ENCODE measurements at places on chromosomes 16 and 17.

GRCh38 chr17:59378675-59379074, 47.2 kb downstream of the YPEL2 start:
- no peak for DNase-seq

GRCh38 chr16:28974437-28975157, at the start of gene SPNS1:
Gene SPNS1 (plus strand): TSS chr16:28974778. CDS start chr16:28975152, 374 bp downstream.
- DNase-seq: peak; percentile 98

- DNase-seq: no peak
Measured at GRCh38 chr16:54325616-54326265, 39.2 kb upstream of the IRX3 start.

DNA sequence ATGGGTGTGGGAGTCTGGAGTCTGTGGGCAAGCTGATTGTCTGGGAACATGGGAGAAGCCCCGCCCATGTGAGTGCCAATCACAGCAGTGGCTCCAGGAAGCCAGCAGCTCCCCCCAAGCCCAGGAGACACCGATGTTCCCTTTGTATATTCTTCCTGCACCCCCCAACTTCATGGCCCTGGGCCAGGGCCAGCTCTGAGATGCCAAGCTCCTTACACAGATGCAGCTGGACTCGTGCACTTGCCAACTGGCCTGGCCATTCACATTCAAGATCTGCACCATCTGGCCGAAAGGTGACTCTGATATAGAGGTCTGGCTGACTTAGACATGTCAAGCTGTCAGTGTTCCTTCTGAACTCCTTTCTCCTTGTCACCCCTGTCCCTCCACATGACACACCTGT, 50.5 kb downstream of the CACNG5 start:
- DNase-seq: no peak

DNA sequence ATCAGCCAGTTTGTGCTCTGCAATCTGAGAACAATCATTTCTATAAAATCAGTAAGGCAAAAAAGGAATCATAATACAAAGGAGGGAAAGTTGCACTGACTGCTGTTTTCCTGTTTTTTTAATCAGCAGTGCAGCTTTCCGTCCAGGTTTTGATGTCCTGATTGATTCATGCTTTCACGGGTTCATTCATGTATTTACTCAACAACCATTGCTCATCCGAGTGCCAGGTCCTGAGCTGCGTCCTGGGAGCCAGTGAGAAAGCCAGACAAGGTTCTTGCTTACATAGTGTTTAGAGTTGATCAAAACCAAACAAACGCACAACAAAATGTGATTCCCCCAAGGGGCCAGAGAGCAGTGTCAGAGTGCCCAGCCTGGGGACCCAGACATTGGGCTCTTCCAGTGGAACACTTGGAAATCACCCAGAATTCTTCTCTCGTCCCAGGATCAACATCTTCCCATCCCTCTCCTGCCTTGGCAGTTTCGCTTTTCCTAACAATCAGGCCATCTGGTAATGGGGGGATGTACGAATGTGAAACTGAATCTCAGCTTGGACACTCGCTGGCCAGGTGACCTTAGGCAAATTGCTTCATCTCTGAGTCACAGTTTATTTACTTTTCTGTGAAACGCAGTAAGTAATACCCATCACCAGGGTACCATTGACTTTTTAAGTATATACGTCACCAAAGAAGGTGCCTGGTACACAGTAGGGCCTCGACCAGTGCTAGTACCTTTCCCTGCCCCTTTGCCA, 13.3 kb upstream of the C1QL1 start:
- no peak for DNase-seq

GRCh38 chr17:72165192-72165866, 44.5 kb downstream of the SOX9 start:
- DNase-seq: no peak

DNA sequence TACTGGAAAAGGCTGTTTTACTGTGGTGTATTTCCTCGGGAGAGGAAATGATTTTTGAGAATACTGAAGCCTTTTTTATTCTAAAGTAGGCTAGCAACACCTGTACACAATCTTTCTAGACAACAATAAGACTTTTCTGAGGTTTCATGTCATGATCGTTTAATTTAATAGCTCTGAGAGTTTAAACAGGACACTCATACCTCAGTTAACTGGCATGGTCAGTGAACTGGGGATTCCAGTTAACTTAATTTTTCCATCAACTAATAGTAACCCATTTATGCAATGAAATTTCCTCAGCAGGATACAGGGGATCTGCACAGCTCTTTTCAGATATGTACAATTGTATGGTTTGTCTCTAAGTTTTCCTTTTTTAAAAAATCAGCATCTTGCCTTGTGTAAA, 262.6 kb downstream of the NTN1 start:
- DNase-seq: no peak

DNA sequence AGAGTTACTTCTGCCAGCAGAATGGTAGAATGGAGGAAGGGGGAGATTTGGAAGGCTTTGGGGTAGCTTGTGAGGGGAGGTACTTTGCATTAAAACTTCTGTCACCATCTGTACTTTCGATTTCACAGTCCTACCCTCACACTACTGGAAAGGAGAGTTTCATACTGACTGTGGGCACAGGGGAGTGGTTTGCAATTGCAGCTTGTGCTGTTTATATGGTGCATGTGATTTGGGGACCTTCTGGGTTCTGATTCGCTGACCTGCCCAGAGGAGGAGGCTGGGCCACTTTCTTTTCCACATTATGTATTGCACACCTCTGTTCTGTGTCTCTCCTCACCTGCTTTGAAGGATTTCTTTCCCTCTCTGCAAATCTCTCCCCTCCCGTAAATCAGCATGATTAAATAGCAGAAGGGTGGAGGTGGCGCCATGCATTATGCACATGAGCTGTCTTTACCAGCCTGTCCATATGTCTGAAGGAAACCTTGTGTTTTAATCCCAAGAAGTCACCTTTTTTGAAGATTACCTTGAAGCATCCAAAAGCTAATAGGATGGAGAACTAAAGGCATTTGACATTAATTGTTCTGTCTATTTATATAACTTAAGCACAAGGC, 90.9 kb downstream of the RBFOX1 start:
- no peak for DNase-seq

- DNase-seq: no peak
Measured at GRCh38 chr17:40460604-40460967, 17.3 kb downstream of the IGFBP4 start.

DNA sequence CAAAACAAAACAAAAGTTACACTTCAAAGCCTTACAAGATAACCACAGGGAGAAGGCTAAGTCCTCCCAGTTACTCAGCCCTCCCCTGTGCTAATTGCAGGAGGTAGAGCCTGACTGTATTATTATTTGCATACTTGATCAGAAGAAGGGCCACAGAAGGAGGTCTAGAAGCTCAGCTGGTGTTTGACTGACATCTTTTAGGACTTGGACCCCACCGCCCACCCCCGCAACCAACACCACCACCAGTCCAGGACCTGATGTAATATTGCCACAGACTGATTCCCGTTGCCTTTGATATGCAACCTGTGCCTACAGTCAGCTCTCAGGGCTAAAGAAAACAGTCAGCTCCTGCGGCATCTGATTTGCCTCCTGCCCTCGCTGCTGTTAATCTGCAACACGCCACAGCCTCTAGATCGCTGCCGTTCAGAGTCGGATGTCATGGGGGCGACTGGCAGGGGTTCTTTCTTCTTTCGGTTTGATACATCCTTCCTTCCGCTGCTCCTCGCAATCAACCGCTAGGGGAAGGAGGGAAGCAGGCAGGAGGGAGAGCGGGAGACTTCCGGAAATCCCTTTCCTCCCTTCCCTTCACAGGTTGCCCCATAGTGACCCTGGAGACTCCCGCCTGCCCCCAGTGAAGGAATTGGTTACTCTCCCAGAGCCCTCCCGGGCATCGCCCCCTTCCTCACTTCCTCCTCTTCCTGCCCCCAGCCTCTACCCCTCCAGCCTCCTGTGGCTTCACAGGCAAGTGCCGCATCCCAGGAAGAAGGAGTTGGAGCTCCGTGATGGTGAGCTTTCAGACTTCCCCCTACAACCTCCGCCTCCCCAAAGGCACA, 90.5 kb upstream of the SOX9 start:
- DNase-seq: no peak

DNA sequence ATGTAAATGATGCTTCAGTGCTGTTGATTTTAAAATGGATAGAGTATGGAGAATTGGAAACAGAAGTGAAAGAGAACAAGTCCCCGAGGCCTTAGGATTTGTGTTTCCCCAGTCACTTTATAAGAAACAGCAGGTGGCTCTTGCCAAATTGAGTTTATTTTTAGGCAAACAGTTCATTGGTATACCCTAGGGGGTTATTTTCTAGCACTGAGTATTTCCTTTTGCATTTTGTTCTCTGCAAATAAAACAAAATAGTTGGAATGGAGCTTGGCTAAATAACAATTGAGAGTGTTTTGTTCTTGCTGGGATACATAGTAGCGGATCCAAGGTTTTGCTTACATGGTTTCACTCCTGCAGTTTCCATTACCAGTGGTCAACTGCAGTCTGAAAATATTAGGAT, 591.1 kb upstream of the C16orf82 start:
- no peak for DNase-seq

DNA sequence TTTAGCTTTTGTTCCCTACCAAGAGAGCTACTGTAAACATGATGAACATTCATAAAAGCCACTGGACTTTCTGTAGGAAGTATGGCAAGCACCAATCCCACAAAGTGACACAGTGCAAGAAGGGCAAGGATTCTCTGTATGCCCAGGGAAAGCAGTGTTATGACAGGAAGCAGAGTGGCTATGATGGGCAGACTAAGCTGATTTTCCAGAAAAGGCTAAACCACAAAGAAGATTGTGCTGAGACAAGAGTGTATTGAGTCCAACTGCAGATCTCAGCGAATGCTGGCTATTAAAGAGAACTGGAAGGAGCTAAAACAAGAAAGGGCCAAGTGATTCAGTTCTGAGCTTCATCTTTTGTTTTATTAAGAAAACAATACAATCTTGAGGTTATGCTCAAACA, 60.5 kb upstream of the EFCAB3 start:
- DNase-seq: no peak

- DNase-seq: no peak
Measured at GRCh38 chr16:89973235-89973634, 24.7 kb downstream of the DEF8 start.

GRCh38 chr16:74188856-74189255, 107.8 kb upstream of the PSMD7 start:
- no peak for DNase-seq

GRCh38 chr17:7043497-7044198, at the start of gene SLC16A11:
Gene SLC16A11 (minus strand): TSS chr17:7044092. CDS start chr17:7043513, 579 bp downstream.
- no peak for DNase-seq

- no peak for DNase-seq
Measured at GRCh38 chr16:24553983-24554382, 14.6 kb downstream of the RBBP6 start.

DNA sequence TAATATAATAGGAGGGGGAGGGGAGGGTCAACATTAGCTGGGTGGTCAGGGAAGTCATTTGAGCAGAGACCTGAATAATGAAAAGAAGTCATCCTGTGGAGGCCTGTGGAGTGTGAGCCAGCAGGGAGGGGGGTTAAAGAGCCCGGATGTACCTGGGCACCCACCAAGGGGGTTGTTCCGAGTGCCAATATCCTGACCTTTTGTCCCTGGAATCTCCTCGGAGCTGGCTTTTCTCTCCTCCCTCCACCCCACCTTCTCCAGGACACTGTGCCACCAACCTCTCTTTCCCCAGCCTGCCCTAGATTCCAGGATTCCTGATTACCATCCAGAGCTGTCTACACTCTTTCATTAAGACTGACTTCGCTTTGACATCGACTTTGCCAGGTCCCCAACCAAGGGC, 6.2 kb downstream of the SHBG start:
- no peak for DNase-seq

- no peak for DNase-seq
Measured at GRCh38 chr16:7742626-7743025, 410.0 kb downstream of the RBFOX1 start.

DNA sequence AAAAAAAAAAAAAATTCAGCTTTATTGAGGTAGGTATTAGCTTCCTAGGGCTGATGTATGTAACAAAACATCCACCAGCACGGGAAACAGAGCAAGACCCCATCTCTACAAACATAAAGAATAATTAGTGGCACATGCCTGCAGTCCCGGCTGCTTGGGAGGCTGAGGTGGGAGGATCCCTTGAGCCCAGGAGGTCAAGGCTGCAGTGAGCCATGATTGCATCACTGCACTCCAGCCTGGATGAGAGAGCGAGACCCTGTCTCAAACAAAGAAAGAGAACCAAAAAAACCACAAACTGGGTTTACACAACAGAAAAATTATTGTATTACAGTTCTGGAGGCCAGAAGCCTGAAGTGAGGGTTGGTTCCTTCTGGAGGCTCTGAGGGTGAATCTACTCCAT, 4.0 kb upstream of the MMP25 start:
- no peak for DNase-seq

- DNase-seq: no peak
Measured at GRCh38 chr17:3596804-3597464, 12.3 kb downstream of the TRPV1 start.

GRCh38 chr16:78100112-78100467, 636 bp downstream of the WWOX start:
- DNase-seq: no peak

GRCh38 chr17:76633628-76634328, 9.8 kb downstream of the ST6GALNAC1 start:
- no peak for DNase-seq

DNA sequence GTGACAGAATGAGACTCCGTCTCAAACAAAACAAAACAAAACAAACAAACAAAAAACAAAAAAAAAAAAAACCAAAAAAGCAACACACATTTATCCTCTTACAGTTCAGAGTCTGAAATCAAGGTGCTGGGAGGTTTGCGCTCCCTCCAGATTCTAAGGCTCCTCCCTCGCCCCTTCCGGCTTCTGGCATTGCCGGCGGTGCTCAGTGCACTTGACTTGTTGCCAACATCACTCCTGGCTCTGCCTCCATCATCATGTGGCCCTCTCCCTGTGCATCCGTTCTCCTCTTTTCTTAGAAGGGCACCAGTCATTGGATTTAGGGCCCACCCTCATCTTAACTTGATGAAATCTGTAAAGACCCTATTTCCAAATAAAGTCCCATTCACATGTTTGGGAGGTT, 73.8 kb downstream of the RBFOX3 start:
- DNase-seq: no peak

- no peak for DNase-seq
Measured at GRCh38 chr16:15055141-15056053, 477 bp downstream of the NTAN1 start.

DNA sequence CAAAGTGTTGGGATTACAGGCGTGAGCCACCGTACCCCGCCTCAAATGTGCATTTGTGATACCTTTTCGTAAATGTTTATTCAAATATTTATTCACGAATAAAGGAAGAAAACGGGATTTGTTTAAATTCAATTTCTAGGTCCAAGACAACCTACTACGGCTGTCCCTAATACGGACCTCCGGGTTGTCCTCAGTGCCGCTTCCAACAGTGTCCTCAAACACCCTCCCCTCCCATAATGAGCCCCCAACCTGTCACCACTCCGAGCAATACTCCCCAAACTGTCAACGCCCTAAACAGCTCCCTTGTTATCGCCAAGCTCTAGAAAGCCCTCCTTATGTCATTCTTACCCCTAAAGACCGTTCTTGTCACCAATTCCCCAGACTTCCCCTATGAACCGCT, 539 bp upstream of the GABARAPL2 start:
- DNase-seq: no peak

- DNase-seq: no peak
Measured at GRCh38 chr17:39081851-39082250, 69.6 kb downstream of the PLXDC1 start.

Data from NCI-H510A (cell line).